ENCODE measurements at places on chromosomes 4 and X.

DNA sequence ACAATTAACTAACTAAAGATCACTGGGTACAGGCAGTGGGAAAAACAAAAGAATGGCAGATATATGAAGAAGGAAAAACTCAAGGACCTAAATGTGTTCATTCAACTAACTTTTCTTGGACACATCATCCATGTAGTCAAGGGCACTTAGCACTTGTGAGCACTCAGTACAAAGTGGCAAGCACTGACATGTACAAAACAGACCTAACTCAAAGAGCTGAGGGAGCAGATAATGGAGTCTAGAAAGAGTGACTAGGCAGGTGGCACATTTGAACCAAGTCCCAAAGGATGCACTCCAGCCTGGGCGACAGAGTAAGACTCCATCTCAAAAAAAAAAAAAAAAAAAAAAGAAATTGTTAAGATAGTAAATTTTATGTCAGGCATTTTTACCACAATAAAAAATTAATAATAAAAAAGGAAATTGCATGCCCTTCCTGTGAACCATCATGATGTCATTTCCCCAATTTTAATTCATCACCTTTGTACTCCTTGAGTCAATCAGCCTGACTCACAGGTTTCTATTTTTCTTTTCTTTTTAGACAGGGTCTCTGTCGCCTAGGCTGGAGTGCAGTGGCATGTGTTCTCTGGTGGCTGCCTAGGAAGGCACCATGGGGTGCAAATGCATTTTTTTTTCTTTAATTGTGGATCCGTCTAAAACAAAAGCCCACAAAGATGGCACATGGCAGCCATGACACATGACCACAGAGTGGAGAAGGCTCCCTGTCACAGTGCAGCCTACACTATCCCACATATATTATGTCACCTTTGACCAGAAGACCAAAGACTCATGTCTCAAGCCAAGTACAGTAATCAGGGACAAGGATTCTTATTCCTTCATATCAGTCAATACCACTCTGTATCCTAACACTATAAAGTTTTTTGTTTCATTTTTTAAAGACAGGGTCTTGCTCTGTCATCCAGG, 91.9 kb downstream of the CHST7 start:
- DNase-seq, result no peak

DNA sequence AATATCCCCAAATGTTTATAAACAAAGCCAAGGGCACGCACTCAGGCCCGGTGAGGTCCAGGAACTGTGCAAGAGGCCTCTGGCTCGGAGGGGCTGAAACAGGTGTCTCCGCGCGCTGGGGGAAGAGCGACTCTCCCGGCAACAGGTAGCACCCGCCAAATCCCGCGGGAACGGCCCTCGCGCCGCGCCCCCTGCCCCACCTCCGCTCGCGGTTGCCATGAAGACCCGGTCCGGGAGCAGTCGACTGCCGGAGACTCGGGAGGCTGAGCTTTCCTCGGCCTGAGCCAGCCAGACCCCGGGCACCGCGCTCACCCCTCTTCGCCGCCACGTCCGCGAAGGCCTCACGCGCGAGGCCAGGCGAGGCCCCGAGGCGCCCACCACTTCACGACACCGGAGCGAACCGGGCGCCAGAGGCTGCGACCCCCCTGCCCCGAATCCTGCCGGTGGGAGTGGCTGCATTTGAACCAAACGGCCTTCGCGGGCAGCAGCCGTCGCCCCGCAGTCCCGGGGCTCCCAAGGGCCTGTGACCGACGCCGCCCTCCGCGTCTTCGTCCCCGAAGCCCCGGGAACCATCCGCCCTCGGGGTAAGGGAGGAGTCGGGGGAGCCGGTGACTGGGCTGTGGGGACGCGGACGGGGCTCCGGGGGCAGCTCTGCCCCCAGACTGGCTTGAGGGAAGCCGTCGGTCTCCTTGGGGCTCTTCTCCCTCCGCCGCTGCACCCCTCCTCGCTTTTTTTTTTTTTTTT, at the start of gene NSUN7:
Gene NSUN7, plus strand, starts transcription at position 239 of the 744 bp plus-strand sequence. CDS start 739 bp downstream, outside the sequence.
- DNase-seq, result no peak

GRCh38 chr4:90852237-90852636, 725.0 kb downstream of the CCSER1 start:
- no peak for DNase-seq

DNA sequence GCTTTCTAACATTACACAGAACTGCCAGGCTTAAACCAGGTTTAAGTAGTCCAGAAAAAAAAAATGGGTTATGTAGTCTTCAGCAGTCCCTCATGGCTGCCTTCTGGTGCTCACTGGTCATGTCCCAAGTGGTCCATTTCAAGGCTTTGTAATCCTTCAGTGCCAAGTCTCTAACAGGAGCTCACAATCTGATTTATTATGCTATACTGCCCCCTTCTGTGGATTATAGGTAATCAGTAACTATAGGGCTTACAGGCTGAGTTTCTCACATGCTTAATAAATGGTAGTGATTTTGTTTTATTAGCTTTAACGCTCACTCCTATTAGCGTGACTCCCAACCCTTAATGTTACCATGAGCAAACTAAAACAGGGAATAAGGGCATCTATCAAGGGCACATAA, 92.5 kb upstream of the EDA2R start:
- DNase-seq, result no peak

- DNase-seq, result no peak
Measured at GRCh38 chr4:178316211-178316610, 874.0 kb upstream of the AGA start.

- no peak for DNase-seq
Measured at GRCh38 chr4:75916091-75916661, 13.9 kb upstream of the PPEF2 start.

- no peak for DNase-seq
Measured at GRCh38 chr4:67049446-67049845, 495.9 kb downstream of the CENPC start.

- no peak for DNase-seq
Measured at GRCh38 chr4:1170976-1171310, 1.4 kb downstream of the SPON2 start.

- no peak for DNase-seq
Measured at GRCh38 chr4:144627663-144628076, 18.3 kb upstream of the HHIP start.

GRCh38 chrX:153967536-153968224, 3.9 kb downstream of the HCFC1 start:
- DNase-seq, result no peak

GRCh38 chrX:20767346-20767745, 500.6 kb upstream of the RPS6KA3 start:
- DNase-seq, result no peak

DNA sequence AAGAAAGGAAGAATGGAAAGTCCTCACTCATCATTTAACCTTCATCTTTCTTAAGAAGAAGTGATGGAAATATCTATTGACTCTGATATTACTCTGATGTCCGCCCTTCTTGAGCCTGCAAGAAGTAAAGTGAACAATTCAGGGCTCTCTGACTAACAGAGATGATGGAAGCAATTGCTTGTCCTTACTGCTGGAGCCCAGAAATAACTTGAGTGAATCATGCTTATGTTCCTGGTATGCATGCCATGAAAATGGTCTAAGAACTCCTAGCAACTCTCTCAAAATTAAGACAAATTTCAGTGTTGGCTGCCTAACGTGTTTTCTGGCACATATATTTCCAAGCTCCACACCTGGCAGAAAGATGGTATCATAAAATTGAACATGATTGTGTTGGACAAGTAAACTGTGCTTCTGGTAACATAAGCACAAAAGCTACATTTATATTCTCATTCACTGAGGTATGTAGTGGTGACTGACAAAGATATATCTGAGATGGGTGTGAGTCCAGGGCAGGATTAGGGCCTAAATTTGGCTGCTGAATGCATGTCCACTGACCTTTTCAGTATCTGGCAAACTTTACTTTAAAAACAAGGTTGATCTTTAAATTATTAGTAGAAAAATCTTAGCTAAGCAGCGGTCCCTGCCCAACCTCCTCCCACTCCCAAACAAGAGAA, 109.2 kb upstream of the OTUD4 start:
- no peak for DNase-seq

DNA sequence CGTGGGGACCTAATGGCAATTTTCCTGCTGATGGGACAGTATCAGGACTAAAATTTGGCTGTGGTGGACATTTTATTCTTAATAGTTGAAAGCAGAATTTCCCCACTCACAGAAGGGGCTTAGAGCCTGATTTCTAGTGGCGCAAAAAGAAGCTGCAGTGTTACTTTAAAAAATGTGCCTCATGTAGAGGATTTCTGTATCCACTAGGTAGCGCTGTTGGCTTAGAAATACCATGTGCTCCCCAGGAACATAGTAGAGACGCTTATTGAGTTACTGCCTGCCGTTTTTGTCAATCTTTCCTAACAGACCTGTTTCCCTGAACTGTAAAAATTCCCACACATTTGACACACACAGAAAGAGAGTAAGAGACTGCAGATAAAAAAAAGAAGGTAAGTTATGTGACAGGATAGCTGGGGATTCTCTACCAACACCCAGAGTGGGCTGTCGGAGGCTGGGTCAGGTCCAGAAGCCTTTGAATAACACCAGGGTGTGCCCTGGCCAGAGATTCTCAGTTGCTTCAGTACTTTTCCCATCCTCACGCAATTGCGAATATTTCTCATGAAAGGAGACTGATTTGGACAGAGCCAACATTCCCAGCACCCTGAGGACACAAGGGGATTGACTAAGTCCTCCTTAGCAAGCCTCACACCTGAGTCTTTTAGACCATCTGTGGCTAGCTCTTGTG, 88.4 kb downstream of the ZXDA start:
- no peak for DNase-seq

- no peak for DNase-seq
Measured at GRCh38 chr4:55512922-55513571, 33.7 kb downstream of the CLOCK start.

DNA sequence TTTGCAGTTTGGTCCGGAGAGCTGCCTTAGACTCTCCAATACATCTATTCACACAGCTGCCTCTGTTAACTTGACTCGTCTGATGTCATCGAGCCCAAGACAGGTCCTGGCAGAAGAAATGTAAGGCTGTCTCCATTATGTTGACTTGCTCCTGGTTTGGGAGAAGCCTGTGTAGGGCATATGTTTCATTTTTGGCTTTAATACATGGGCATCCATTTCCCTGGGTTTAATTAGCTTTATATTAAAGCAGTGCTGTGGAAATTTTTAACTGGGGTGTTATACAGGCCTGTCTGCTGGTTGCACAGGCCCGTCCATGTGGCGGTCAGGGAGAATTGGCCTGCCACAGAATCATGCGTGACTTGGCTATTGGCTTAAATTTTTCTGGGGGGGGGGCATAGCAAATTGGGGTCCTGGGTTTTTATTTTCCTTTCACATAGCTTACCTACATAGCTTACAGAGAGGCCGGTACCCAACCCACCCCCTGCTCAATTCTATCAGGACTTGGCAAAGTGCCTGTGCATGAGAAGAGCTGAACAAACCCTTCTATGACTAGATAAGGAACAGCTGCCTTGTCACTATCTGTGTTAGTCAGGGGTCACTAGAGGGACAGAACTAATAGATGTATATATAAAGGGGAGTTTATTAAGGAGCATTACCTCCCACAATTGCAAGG, 123.5 kb upstream of the WDR1 start:
- DNase-seq, result no peak

- DNase-seq, result no peak
Measured at GRCh38 chr4:159791334-159791733, 688.5 kb downstream of the RAPGEF2 start.

DNA sequence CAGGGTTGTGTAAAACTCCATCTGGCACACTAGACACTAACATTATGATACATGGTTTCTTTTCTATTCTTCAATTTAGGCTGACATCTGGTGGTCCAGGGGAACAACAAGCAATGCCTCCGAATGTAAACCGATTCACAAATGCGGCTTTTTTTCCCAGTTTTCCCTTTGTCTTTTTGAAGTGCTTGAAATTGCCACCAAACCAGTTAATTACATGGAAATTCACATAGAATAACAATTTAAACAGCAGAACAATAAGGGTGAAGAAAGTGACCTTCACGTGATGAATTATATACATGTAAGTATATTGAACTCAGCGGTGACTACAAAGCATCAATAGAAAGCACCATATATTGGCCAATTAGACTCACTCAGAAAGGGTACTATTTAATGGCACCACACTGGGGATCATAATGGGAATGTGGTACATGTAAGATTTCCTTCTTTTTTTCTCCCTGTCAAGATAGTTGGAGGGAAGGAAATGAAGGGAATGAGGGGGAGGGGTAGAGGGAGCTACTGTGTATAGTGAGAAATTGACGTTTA, 103.9 kb downstream of the MMRN1 start:
- no peak for DNase-seq

DNA sequence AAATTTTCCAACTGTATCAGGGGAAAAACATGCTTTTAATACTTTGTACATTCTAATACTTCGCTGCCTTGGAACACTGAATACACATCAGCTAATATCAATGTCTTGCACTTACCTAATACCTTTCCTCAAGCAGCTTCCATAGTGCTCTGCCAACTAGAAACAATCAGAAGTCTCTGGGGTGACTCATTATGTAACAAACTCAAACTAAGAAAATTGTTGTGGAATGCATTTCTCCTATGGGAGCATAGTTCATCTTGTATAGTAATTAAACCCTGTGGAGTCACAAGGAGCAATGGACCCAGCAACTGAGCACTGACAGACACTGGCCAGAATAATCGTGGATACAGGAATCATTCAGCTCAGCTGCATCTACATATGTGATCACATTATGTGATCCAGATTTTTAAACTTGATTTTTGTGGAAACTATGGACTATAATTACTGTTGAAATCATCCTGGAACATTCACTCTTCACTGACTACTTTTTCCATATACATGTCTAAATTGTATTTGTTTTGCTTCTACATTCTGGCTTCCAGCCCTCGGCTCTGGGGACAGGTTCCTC, 496.9 kb downstream of the TMA16 start:
- DNase-seq, result no peak

GRCh38 chr4:182745237-182745636, 171.9 kb downstream of the DCTD start:
- no peak for DNase-seq

DNA sequence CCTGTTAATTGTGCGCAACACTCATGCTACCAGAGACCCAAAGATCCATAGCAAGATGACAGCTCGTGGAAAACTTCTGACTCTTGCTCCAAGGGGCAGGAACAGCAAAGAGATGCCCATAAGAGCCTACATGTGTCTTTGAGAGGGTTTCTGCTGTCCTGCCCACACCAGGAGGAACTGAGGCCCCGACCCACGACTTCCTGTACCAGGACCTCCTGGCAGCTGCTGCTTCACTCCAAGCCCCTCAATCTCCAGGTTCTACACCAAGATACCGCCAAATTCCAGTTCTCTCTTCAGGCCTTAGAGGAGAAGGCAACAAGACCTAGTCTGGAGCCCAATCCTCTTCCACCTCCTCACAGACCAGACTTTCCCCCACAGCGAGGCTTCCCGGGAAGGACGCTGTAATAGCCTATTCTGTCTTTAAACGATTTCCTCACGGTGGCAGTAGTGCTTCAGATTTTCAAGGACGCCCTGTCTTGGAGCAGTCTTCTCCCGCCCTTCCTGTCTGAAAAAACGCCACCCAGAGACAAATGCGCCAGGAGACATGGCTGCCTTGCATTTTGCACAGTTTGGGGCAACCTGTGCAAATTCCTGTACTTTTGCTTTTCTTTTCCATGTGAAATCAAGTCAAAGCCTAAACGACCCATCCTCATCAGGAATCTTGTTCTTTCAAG, 230.2 kb upstream of the STK26 start:
- DNase-seq, result peak; percentile 74

Data from activated T-helper 1 cell treated with Interleukin-2 at 50 U/mL for 16 hours (primary cell).